ENCODE measurements at places on chromosomes 2 and 18. TPM values are rescaled to one million over a fixed set of nuclear protein-coding genes. Genes with fewer than 3 reads are reported as not detected.

Gene MFSD2B
- 1.2 TPM for total RNA-seq

Gene SERPINB5
- total RNA-seq: 0.20 TPM

Gene MPPE1
- total RNA-seq: 41.2 TPM

DNA sequence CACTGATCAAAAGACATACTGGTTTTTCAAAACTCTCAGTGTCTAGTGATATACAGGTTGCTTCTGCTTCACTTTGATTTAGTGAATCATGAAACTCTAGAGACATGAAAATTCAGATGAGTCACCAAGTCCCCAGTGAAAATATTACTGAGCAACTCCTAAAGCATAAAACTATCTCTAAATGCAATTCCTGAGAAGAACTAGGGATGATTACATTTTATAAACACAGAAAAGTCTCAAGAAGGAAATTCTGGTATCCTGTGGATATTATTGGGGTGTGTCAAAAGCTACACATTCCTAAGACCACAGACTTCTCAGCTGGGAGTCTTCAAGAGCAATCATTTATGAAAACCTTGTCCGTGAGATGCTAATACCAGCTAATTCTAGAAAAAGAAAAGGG, 9.7 kb downstream of the LRRTM4 start:
- DNase-seq: no peak

DNA sequence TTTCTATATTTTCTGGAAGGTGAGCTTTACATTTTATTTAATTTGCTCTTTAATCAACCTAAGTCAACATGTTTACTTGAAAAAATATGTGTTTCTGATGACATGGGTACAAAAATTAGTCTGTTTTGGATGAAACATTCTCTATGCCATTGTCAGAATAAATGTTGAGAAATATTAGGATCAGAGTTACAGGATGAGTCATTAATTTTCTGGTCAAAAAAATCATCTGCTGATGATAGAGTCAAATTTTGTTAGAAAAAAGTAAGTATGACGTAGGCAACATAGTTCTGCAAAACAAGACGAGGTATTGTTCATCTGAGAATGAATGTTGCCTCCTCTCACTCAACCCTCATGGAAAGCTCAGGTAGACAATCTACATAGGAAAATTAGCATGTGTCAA, 107.6 kb upstream of the CAVIN2 start:
- no peak for DNase-seq

- DNase-seq: no peak
Measured at GRCh38 chr18:48942554-48943261, 8.1 kb downstream of the SMAD7 start.

DNA sequence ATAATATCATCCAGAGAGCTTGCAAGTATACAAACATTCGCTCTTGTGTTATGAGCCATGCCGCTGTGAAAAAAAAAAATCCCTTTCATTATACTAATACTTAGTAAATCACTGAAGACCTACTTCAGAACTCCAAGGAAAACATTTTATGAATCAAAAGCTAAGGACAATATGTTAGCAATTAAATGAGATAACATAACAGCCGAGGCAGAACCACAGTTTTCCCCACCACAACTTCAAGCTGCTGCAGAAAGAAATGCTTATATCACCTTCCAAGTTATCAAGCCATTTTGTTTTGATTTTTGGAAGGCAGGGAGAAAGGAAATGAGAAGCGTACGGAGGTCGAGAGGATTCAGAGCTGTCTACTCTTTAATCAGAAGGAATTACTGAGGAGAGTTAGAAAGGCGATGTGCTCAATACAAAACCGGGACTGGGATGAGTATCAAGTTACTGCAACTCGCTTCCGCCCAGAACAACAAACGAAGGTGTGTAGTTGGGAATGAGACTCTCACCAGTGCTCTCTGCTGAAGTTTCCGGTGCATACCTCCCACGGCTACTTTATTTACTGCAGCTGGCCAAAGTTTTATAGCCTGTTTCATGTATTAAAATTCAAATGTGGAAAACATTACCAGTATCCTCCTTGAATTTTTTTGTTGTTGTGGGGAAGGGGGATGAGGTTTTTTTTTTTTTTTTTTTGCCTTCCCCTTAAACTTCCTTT, 292.2 kb upstream of the CCDC68 start:
- no peak for DNase-seq

Measured in spinal cord (tissue), 10 donors.